ENCODE measurements at places on chromosomes 11 and 22.

- DNase-seq: no peak
Observed at GRCh38 chr11:11786771-11787170, 55.0 kb upstream of the USP47 start.

DNA sequence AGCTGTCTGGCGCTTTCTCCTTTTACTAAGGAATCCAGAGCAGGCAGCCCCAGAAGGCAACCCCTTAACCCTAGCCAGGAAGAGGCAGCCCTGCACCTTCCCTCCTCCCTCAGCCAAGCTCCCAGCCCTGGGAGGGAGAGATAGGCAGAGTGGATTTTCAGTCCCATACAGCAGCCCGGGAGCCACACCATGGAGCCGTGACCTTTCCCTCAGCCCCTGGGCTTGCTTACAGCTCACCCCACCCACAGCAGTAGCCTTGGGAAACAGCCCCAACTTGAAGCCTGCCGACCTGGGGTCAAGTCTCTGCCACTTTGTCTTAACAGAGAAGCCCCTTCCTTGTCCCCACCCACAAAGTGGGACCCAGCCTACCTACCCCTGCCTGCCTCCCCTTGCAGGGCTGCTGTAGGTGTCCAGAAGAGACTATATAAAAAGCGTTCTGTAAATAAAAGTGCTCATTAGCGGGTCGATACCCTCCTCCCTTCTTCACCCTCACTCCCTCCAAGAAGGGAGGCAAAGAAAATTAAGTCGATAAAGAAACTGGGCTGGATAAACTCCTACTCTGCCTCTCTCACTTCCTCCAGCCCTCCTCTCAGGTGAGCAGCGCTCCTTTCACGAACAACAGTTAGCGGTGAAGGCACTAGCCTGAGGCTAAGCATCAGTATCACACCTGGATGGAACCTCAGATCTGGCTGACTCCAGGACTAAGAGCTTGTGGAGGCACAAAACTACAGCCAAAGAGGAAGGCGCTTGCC is 4.2 kb downstream of the TST start:
- DNase-seq: no peak

DNA sequence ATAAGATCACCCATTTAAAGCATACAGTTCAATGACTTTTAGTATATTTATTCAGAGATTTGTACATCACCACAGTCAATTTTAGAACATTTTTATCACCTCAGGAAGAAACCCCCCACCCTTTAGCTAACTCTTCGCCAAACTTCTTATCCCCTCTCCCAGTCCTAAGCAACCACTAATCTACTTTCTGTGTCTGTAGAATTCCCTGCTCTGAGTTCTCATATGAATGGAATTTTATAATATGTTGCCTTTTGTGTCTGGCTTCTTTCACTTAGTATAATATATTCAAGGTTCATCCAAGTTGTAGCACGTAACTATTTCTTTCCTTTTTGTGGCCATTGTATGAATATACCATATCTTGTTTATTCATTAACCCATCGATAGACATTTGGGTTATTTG is 3.6 kb downstream of the ANKRD13D start:
- no peak for DNase-seq

DNA sequence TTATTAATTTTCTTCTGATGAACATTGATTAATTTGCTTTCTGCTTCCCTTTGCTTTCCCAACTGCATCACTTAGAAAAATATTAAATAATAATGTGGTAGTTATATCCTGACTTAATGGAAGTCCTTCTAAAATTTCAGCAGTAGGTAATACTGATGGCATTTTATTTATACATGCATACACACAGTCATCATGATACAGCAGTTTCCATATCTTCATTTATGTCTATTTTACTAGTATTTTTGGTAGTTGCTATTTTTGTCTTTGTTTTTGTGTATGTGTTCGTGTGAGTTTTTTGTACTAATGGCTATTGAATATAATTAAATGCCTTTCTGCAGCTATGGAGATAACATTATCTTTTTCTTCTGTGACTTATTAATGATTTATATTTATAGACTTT is 484.7 kb upstream of the CNTN5 start:
- no peak for DNase-seq

GRCh38 chr11:57399972-57400578 is 9.6 kb upstream of the PRG2 start:
- no peak for DNase-seq

DNA sequence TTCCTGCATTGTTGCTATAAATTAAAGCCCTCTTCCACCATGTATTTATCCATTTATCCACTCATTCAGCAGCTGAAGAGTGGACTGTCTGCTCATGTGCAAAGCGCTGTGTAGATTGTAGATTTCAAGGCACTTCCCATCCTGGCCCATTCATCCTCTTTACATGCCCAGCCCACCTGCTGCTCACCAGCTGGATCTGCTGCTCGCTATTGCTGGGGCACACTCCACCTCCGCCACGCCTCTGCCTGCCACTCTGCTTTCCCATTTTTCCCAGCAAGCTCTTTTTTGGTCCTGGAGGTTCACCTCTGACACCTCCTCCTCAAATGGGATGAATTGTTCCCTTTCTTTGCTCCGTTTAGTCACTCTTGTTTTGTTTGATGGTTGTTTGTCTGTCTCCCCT is 48.3 kb downstream of the CEP164 start:
- no peak for DNase-seq

- DNase-seq: no peak
Observed at GRCh38 chr22:26768952-26769351, 111.6 kb downstream of the MIAT start.

DNA sequence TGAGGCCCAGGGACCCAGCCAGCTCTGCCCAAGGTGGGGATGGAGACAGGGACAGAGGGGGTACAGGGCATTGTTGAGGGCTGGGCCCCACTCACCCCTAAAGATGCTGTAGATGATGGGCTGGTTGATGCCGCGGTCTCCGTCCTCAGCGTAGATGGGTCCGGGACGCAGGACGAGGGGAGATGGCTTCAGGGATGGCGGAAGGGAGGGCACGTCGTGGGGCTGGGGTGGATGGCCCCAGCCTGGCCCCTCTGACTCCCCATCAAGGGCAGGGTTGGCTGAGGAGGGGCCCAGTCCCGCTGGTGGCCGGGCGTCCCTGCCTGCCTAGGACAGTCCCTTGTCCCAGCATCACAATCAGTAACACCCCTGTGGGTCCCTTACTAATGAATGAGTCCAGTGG is 4.5 kb upstream of the IRF7 start:
- DNase-seq: no peak

DNA sequence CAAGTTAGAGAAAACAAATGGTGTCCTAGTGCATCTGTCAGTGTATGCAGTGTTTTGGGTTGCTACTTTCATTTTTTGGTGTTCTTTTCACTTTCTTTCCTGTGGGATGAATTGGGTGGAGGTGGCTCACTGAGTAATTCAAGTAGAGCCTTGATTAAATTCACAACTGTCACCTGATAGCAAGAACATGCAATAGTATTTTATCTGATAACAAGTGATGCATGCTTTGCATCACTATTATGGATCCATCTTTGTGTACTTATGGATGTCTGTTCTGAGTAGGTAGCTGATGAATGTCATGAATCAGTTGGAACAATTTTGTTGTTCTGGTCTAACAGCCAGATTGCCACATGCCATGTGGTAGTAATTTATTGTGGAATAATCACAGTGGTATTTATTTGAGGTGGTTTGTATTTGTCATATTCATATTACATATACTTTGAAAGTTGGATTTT is 87.5 kb downstream of the DDX10 start:
- DNase-seq: no peak

DNA sequence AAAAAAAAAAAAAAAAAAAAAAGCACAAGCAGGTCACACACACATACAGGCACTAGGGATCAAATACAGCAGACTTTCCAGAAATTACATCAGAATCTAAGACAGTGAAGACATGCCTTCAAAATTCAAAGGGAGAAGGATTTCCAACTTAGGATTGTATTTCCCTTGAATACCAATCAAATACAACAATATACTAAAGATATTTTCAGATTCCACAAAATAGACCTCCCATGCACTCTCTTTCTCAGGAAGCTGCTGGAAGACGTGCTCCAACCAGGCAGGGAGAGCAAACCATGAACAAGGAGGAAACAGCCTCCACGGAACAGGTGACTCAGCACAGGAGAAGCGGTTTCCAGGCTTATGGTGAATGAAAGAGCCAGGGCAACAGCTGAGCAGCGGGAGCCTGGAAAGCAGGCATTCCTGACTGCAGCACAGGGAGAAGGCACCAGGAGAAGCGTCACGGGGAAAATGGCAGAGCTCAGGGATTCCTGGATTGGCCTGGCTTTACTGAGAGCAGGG is 32.0 kb downstream of the TMEM184B start:
- DNase-seq: no peak

GRCh38 chr11:76263166-76263565 is 56.9 kb upstream of the WNT11 start:
- DNase-seq: no peak
